ENCODE measurements at places on chromosomes 2 and 18.

GRCh38 chr18:8912348-8913326, 189.9 kb upstream of the NDUFV2 start:
- no peak for DNase-seq

DNA sequence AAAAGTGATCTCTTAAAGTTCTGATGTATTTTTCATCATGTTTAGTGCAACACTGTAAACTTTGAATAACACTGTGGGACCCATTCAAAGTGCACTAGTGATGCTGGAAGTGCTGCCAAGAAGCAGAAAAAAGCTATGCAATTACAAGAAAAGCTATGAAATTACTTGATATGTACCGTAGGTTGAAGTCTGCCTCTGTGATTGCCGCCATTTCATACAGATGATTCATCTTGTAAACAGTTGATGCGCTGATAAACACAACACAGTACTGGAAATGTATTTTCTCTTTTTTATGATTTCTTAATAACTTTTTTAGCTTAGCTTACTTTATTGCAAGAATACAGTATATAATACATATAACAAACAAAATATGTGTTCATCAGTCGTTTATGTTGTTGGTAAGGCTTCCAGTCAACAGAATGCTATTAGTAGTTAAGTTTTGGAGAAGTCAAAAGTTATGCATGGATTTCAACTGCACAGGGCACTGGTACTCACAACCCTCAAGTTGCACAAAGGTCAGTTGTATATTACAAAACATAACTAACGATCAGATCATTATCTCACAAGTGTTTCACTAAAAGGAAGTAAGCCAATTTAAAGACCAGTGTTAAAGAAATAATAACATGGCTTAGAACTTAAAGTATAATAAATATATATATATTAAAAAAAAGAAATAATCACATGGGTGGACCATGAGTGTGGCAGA, 82.0 kb downstream of the SGPP2 start:
- no peak for DNase-seq

DNA sequence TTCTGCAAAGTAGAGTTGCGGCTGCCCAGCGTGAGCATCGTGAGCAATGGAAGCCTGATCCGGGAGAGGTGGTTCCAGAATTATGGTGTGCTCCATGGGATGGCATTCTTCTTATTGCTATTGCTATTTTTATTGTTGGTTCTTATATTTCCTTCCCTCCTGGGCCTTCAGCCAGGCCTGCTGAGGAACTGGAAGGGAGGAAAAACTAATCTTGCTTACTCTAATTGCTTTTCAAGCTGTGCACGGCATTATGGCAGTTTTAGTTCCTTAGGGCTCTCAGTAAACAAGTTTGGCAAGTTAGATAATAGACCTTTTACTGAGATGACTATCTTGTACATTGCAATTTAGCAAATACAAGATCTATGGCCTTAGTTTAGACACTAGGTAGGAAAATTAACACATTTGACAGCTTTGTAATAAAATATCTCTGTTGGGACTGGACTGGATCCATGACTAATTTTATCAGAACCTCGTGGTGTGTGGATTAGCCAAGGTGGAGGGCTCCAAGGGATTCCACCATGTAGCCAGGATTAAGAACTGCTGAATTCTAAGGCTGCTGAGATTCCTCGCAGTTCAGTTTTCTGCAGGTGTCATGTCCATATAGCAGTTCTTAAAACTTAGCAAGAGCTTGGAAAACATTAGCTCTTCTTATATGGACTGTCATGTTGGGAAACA, 6.0 kb downstream of the RSAD2 start:
- no peak for DNase-seq

DNA sequence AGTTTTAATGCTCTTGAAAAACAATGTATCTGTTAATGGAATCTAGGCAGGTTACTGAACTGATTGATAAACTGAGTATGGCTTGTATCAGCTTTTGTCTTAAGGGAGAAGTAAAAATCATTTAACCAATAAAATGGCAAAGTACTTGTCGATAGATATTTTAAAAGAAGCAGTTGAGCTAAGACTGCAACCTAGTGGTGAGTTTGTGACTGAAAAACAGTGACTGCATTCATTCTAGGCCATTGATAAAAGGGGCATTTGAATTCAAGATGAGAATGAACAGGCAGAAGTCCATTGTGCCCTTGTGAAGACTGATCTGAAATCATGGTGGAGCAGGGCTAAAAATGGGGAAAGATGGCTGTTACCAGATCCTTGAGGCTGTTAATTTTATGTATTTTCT, 59.4 kb upstream of the MSTN start:
- DNase-seq: no peak

- no peak for DNase-seq
Observed at GRCh38 chr18:6775237-6775636, 45.7 kb downstream of the ARHGAP28 start.

GRCh38 chr2:161321944-161322648, 13.9 kb downstream of the PSMD14 start:
- DNase-seq: no peak

DNA sequence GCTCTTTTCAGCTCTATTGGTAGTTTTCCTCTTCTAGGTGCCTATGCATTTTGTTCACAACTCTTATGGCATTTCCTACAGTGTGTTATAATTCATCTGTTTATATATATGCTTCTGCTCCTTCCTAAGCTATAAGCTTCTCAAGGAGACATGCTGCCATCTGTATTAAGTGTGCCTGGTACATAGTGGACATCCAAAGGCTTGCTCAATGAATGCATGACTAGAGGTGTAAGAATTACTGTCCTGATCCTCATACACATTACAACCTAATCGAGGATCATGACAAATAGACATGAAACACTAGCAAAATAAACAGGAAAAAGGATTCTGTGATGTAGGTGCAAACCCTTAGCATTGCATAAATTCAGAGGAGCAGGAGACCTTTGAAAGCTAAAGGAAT, 50.2 kb downstream of the CDC42EP3 start:
- DNase-seq: no peak

DNA sequence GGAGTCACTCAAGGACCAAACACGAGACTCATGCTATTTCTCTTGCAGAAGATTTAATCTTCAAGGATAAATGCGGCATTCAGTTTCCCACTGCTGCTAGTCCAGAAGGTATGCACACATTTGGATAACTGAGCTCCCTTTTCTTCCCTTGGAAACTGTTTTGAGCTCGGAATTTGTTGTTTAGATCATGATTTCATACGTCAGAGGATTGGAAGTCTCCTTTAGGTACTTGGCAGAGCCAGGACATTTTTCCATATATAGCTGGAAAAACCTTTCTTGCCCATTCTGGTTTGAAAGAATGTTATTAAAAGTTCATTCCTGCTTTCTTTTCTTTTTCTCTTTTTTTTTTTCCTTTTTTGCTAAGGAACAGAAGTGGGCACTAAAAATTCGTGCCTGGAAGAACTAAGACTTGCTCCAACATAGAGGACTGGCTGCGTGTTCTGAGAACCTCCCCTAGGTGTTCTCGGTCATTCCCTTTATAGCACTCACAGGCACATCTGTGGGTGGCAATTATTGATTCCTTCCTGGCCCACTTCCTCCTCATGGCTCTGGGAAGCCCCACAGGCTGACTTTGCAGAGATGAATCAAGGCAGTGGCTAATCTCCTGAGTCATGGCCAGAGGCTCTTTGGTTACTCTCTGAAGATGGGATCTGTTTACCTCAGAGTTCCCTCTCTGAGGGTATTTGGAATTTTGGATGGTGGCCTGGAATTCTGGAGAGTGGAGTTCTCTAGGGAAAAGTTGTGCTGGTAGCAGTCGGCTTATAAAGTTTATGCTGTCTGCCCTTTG, 104.8 kb downstream of the PLCL1 start:
- no peak for DNase-seq

DNA sequence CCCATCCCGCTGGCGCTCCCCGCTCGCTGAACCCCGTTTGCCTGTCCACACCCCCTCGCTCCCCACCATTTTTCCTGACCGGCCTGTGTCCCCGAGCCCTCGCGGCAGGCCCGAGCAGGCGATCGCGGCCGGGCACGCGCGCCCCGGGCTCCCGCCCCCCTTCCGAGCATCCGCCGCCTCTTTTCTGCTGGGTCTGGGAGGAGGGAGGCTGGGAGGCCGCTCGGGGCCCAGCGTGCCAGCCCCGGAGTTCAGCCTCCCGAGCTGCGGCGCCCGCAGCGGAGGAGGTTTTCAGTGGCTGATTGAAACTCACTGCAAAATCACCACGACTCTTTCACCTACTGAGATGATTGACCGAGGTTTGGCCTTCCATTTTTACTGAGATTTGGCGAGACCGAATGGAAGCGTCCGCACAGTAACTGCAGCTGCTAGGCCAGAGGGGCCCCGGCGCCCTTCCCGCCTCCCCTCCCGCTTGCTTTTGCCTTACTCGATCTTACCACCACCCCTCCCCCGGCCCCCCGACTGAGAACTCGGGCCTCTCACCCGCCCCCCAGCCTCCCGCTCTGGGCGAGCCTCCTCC, 4.8 kb downstream of the SOX11 start:
- no peak for DNase-seq

DNA sequence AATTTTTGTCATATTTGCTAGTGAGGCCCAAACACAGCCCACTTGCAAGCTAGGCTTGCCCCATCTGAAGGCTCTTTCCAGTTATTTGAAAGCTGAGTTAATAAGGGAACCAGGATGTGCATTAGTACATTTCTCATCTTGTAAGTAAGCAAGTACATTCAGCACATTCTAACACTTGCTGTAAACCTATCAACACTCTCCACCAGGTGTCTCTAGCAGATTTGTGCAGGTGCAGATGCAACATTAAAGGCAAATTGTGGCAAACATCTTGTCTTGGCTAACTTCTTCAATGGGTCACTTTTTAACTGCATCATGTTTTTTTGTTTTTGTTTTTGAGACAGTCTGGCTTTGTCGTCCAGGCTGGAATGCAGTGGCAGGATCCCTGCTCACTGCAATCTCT, 25.3 kb upstream of the MFSD6 start:
- DNase-seq: peak; percentile 42

- DNase-seq: no peak
Observed at GRCh38 chr2:9244985-9245544, 38.5 kb downstream of the ASAP2 start.

- no peak for DNase-seq
Observed at GRCh38 chr18:74412116-74412880, 44.8 kb downstream of the DIPK1C start.

GRCh38 chr18:3264362-3264761, 2.4 kb downstream of the MYL12B start:
- no peak for DNase-seq

DNA sequence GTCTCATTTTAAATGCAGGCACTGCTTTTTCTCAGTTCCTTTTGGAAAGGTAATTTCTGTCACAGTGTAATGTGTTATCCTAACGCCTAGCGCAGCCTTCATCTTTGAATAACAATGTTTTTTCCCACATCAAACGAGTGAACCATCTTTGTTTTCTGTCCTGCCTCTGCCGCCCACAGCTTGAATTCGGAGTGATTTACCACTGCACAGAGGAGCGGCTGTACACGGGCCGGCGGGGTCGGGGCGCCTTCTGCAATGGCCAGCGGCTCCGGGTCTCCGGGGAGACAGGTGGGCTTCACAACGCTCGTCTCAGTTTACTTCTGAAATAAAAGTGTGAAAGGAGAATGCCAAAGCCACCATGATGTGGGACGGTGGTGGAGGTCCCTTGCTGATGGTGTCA, 32.8 kb downstream of the IMPA2 start:
- DNase-seq: no peak

- no peak for DNase-seq
Observed at GRCh38 chr18:64710105-64710861, 561.4 kb upstream of the LINC00305 start.

GRCh38 chr2:224890372-224890771, 151.9 kb downstream of the DOCK10 start:
- no peak for DNase-seq

DNA sequence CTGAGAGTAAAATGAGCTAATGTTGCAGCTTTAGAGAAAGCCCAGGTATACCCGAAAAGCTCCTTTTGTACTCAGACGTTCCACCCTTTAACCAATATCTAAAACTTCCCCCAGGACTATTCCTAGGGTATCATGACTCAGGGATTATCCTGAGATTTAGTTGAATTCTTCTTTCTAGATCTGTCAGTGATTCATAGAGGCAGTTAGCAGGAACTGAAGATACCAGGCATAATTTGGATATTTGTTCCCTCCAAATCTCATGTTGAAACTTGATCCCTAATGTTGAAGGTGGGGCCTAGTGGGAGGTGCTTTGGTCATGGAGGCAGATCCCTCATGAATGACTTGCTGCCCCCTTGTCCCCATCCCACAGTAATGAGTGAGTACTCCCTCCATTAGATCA, 161.2 kb upstream of the LRP1B start:
- DNase-seq: no peak

- DNase-seq: no peak
Observed at GRCh38 chr18:62631173-62631572, 84.2 kb upstream of the PHLPP1 start.

GRCh38 chr2:109383505-109384307, 230.1 kb downstream of the SEPTIN10 start:
- DNase-seq: no peak

- DNase-seq: peak; percentile 49
Observed at GRCh38 chr18:13501891-13502290, 224.5 kb downstream of the FAM210A start.

DNA sequence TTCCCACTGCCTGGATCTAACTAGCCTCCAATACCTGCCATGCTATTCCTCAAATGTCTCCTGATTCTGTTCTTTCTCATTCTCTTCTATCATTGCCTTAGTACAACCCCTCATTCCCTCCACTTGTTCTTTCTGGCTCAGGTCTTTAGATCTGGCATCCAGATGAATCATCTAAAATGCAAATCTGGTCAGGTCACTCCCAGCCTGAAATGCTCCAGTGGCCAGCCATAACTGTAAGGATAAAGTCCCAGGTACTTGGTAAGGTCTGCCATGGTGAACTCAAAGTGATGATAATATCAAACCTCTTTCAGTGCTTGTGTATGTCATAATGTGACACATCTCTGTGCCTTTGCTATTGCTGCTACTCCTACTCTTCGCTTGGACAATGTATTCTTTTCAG, 2.9 kb upstream of the SNRNP27 start:
- DNase-seq: no peak

DNA sequence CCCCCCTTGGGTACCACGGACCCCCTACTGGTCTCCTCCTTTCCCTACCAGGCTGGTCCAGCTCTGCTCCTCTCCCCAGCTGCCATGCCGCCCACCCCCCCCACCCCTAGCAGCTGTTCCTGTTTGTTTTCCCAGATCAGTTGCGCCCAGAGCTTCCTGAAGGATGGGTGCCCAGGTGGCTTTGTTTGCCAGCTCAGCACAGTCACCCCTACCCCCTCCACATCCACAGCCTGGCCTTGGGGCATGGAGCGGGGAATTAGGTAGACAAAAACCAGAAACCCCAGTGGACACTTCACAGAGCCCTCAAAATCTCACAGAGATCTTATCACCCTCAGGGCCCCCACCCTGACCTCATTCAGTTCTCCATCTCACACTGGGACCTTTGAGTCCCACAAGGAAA, 3.7 kb upstream of the CRYBA2 start:
- no peak for DNase-seq

DNA sequence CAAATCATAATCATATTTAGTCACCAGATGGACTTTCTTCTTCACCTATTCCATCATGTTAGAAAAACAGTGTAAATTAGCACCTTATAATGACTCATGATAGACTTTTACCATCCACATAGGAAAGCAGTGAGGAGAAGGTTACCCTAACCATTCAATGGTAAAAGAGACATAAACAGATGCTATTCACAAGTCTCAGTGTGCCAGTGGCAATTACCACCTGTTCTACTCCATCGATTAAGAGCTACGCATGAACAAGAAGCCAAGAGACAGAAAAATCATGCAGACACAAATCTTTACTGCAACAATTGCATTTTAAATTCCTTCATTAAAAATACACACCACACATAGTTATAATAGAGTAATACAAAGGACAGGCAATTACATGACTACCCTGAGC, 106.7 kb upstream of the CHAC2 start:
- DNase-seq: no peak

GRCh38 chr18:5534845-5535244, 9.0 kb downstream of the EPB41L3 start:
- DNase-seq: no peak
